ENCODE measurements at places on chromosomes 7 and 10.

DNA sequence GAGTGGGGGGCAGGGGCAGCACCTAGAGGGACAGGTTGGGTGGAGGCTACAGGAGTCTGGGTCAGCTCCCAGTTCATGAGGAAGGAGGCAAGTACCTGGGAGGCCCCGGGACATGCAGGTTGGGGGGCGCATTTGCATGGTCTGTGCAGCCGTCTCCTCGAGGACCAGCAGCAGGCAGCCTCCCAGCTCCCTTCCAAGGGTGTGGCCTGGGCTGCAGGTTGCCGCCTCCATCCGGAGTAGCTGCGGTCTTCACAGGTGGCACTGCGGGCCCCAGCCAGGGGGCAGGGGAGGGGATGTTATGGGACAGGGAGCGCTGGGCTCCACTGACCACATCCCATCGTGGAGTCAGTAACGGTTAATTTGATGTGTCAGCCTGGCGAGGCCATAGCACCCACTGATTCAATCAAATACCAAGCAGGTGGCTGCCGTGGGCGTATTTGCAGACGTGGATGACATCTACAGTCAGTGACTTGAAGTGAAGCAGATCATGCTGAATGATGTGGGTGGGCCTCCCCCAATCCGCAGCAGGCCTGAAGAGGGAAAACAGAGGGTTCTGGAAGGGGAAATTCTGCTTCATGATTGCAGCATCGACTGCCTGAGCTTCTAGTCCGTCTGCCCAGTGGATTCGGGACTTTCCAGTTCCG is 81.6 kb downstream of the PRKAG2 start:
- no peak for DNase-seq

DNA sequence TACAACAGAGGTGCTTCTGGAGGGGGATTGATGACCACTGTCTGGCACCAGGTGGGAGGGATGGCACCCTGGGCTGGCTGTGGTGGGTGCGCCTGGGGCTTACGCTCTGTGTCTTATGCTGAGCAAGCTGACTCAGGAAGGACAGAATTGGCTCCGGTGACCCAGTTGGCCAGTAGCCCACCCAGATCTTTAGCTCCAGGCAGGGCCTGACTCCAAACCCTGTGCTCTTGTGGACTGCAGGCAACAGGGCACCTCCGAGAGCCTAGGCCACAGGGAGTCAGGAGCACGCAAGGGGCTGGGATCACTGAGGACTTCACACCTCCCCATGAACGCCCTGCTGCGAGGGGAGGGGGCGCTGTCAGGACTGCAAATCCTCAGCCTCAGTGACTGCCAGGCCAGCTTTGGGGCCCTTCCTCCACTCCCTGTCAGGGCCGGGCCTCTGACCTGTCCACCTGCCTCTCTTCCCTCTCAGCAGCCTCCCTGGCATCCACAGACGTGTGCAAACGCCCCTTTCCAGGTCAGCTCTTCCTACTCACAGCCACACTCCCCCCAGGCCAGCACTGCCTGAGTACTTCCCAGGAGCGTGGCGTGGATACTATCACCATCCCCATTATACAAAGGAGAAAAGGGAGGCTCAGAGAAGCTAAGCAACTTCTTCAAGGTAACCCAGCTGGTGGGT is 118.7 kb downstream of the SLIT1 start:
- no peak for DNase-seq

GRCh38 chr7:124758327-124758726 is 7.3 kb downstream of the GPR37 start:
- no peak for DNase-seq

GRCh38 chr7:119783799-119784198 is 489.2 kb upstream of the KCND2 start:
- DNase-seq = no peak

- DNase-seq = no peak
These were observed 66.1 kb upstream of the AOAH start for GRCh38 chr7:36790311-36790787.

DNA sequence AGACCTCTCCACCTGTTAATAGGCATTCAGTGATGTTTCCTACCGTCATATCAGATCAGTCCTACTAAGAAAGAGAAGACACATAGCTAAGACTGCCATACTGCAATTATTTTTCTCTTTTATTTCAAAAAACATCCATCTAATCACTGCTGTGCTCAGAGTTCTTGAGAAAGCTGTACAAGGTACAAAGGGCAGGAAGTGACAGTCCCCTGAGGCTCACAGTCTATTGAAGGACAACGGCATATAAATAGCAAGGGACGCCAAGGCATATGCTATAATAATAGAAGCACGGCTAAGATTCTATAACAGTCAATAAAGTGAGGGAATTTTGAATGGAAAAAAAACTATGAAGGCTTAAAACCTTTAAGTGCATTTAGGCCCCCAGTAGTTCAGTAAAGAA is 415.3 kb upstream of the NRP1 start:
- no peak for DNase-seq

GRCh38 chr7:41847606-41848005 is 144.7 kb upstream of the INHBA start:
- no peak for DNase-seq

GRCh38 chr10:308572-309085 is 173.4 kb downstream of the ZMYND11 start:
- no peak for DNase-seq

DNA sequence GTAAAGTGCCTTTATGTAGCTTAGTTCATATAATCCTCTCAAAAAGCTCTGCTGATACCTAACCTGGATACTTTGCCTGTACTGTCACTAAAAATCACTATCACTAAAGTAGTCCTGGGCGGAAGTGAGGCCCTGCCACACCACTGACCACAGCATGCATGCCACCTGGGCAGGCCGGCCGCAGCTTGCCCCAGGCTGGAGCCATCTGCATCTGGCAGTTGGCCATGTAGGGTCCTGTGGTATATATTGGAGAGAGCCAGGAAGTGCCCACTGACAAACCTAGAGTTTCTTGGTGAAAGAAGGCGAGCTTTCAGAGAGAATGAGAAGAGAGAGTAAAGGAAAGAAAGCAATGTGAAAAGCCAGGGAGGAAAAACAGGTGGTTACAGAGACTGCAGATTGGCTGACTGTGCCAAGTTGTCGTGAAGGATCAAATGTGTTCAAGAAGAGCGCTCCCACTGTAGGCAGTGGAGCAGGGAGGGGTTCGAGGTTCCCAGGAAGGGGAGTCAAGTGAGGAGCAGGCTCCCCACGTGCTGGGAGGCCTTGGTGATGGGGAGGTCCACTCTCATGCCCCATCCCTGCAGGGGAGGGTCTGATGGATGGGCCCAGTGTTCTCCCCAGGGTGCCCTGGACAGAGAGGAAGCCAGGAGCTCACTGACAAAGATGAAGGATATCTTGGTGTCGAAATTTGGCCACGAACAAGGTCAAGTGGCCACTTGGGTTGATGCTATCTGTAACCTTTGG is 13.6 kb downstream of the LOXL4 start:
- DNase-seq = no peak

GRCh38 chr7:37831244-37831643 is 17.2 kb upstream of the NME8 start:
- no peak for DNase-seq

DNA sequence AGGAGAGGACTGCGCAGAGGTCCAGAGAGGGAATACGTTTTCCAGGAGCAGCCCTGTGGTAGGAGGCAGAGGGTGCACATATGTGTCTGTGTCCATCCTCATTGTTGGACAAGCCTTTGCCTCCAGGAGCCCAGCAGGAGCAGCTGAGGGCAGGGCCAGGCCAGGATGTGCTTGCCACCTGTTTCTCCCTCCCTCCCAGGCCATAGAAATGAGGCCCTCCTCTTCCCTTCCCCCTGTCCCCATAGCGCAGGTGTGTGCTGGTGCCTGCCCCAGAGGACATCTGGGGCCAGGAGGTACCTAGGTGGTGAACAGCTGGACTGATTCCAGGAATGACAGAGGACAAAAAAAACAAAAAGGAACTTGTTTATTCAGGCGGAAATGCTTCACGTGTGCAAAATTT is 10.5 kb upstream of the CXCL12 start:
- DNase-seq = no peak

- DNase-seq = no peak
These were observed 1310.8 kb downstream of the XPNPEP1 start for GRCh38 chr10:108612485-108612884.

DNA sequence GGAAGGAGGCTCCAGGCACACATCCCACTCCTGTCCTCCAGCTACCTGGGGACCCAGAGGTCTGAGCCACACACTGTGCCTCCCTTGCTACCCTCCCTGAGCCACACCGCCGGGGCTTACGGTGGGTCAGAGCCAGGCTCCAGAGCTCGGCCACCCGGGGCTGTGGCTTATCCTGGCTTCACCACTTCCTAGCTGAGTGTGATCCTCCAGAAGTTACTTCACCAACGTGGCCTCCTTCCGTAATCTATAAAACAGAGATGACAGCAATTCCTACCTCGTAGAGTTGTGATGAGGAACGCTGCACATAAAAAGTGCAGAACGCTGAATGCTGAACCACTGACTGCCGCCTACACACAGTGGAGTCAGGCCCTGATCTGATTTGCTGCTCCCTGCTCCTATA is 285.0 kb downstream of the PRPF18 start:
- DNase-seq = no peak

DNA sequence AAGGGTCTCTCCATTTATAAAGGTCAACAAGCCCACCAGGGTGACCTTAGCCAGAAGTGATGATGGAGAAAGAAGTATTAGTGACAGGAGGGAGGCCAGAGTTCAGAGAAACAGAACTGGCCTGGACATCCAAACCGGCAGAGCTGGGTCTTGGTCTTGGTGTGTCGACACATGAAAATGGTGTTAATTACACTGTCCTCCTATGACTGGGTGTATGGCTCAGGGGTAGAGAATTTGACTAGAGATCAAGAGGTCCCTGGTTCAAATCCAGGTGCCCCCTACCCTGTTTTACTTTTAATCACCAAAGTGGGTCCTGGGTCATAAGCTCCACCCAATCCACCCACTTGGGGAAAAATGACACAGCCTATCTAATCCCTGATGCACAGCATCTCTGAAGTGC is 110.6 kb upstream of the ZNF746 start:
- no peak for DNase-seq

DNA sequence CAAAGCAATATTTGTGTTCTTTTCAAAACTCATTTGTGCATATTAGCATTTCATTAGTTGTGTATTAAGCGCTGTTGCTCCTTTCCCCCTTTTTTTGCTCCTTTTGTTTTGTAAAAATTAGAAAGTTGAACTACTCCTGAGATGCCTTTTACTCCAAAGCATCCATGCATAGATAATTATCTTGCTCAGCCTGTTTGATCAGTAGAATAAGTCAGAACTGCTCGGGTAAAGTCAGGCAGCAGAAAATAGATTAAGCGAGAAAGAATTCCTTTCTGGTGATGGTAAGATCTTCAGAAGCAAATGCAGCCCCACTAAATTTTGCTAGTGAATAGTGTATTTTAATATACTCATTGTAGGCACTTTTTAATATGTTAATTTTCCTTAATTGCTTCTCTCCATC is 227.1 kb downstream of the TEX36 start:
- DNase-seq = no peak
